ENCODE measurements at places on chromosomes 12 and 14. TPM values are rescaled to one million over a fixed set of nuclear protein-coding genes. Genes with fewer than 3 reads are reported as not detected.
A peak's percentile ranks its signal among the peaks of the same experiment; 100 is the strongest.

Gene DACT1
- 8.8 TPM for polyA plus RNA-seq

Gene SBNO1
- polyA plus RNA-seq: 16.1 TPM

- no peaks in the 10 kb centered on the region for H3K4me1 ChIP-seq
- H3K27ac ChIP-seq: no peak overlapping the region
- H3K4me3 ChIP-seq: no peak overlapping the region
These were observed 249.2 kb downstream of the ETNK1 start for GRCh38 chr12:22874151-22874550.

Gene PZP
- not detected for polyA plus RNA-seq

DNA sequence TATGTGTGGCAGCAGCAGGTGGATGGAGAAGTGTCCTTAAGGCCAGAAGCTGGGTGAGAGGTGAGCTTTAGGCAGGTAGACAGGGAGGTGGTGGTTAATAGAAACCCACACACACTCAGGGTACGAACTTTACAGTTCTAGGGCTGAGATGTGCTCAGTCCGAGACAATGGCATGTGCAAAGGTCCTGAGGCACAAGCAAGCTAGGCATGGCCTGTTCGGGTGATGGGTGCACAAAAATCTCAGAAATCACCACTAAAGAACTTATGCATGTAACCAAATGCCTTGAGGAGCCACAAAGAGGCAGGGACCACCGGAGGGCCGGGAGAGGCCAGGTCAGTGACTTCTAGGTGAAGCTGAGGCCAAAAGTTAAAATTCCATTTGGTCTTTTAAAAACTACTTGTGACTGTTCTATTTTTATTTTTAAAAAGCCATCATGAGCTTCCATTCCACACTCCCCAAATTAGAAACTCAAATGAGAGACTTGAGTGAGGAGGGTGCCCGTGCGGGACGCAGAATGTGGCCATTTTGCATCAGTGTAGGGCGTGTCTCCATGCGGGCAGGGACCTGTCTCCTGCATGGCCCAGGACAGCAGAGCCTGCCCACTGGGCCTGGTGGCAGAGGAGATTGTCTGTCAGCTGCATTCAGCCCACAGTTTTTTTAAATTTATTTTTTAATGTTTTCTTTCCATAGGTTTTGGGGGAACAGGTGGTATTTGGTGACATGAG is 4.0 kb downstream of the RFLNA start:
- no peak overlapping the region for H3K27ac ChIP-seq
- DNase-seq: no peak
- H3K4me3 ChIP-seq: no peak overlapping the region
- H3K4me1 ChIP-seq: no peaks in the 10 kb centered on the region

GRCh38 chr14:91613459-91614112 is 103.5 kb upstream of the PPP4R3A start:
- H3K4me3 ChIP-seq: no peak overlapping the region
- H3K4me1 ChIP-seq: no peaks in the 10 kb centered on the region
- H3K27me3 ChIP-seq: no peaks in the 10 kb centered on the region

Gene SLC22A17
- polyA plus RNA-seq: 3.9 TPM

Gene INSM2
- not detected for polyA plus RNA-seq

DNA sequence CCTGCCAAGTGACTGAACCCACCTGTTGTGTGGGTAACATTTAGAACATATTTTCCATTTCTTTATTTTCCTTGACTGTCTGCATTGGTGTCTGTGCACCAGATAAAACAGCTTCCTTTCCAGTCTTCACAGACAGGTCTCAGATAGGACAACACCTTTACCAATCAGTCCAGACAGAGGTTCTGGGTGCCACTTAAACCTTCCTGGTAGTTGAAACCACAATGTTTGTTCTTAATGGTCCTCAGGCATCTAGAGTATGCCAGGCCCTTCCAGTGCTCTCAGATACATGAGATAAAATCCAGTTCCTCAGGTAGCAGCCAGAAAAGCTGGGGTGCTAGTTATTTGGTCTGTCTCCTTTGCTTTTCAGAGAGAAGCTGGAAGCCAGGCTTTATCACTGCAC is 7.0 kb upstream of the CLEC2D start:
- no peaks in the 10 kb centered on the region for H3K4me1 ChIP-seq
- H3K36me3 ChIP-seq: peaks cover 3% of the 10 kb centered on the region
- H3K27me3 ChIP-seq: no peaks in the 10 kb centered on the region
- no peak overlapping the region for H3K4me3 ChIP-seq

Gene ANGEL1
- polyA plus RNA-seq: 8.4 TPM

DNA sequence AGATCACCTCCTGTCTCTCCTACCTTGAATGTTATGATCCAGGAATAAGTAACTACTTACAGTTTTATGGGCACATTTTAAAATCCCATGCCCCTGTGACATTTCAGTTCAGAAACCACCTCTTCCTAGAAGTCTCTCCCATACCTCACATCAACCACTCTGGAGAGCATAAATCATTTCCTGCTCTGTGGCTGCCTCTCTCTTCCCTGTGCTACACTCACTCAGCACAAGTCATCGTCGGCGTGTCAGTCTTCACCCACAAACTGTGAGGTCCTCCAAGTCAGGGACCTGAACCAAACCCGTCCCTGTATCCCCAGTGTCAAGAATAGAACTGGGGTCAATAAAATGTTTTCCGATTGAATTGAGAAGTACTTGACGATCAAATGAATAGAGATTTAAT is 863.3 kb downstream of the BCL11B start:
- H3K36me3 ChIP-seq: no peaks in the 10 kb centered on the region
- no peaks in the 10 kb centered on the region for H3K4me1 ChIP-seq
- no peak overlapping the region for H3K4me3 ChIP-seq
- no peaks in the 10 kb centered on the region for H3K27me3 ChIP-seq
- DNase-seq: no peak
- no peak overlapping the region for H3K27ac ChIP-seq

- peaks cover 15% of the 10 kb centered on the region for H3K4me1 ChIP-seq
- H3K4me3 ChIP-seq: no peak overlapping the region
- peaks cover 29% of the 10 kb centered on the region for H3K36me3 ChIP-seq
- no peaks in the 10 kb centered on the region for H3K27me3 ChIP-seq
- peak; percentile 38 for DNase-seq
These were observed 4.0 kb downstream of the CHD4 start for GRCh38 chr12:6603095-6603567.

GRCh38 chr14:46344327-46344937 is 307.1 kb downstream of the RPL10L start:
- H3K27me3 ChIP-seq: no peaks in the 10 kb centered on the region
- peak; percentile 10 for DNase-seq
- H3K27ac ChIP-seq: no peak overlapping the region

- H3K4me3 ChIP-seq: no peak overlapping the region
- no peak for DNase-seq
- H3K36me3 ChIP-seq: no peaks in the 10 kb centered on the region
- H3K4me1 ChIP-seq: no peaks in the 10 kb centered on the region
These were observed 1364.0 kb upstream of the SEL1L start for GRCh38 chr14:82897469-82898308.

GRCh38 chr12:3455312-3455711 is 35.7 kb upstream of the PRMT8 start:
- no peaks in the 10 kb centered on the region for H3K27me3 ChIP-seq
- H3K36me3 ChIP-seq: no peaks in the 10 kb centered on the region
- no peaks in the 10 kb centered on the region for H3K4me1 ChIP-seq
- H3K4me3 ChIP-seq: no peak overlapping the region
- no peak overlapping the region for H3K27ac ChIP-seq
- no peak for DNase-seq

Gene IQSEC3
- polyA plus RNA-seq: 0.14 TPM

GRCh38 chr12:101804409-101804808 is 26.4 kb downstream of the GNPTAB start:
- H3K4me3 ChIP-seq: no peak overlapping the region
- H3K36me3 ChIP-seq: no peaks in the 10 kb centered on the region
- no peaks in the 10 kb centered on the region for H3K27me3 ChIP-seq
- DNase-seq: no peak
- H3K27ac ChIP-seq: no peak overlapping the region

GRCh38 chr12:109566424-109566823 is 6.9 kb downstream of the MMAB start:
- no peak overlapping the region for H3K27ac ChIP-seq
- H3K27me3 ChIP-seq: no peaks in the 10 kb centered on the region
- no peak for DNase-seq
- H3K36me3 ChIP-seq: peaks cover 6% of the 10 kb centered on the region
- no peak overlapping the region for H3K4me3 ChIP-seq
- no peaks in the 10 kb centered on the region for H3K4me1 ChIP-seq

DNA sequence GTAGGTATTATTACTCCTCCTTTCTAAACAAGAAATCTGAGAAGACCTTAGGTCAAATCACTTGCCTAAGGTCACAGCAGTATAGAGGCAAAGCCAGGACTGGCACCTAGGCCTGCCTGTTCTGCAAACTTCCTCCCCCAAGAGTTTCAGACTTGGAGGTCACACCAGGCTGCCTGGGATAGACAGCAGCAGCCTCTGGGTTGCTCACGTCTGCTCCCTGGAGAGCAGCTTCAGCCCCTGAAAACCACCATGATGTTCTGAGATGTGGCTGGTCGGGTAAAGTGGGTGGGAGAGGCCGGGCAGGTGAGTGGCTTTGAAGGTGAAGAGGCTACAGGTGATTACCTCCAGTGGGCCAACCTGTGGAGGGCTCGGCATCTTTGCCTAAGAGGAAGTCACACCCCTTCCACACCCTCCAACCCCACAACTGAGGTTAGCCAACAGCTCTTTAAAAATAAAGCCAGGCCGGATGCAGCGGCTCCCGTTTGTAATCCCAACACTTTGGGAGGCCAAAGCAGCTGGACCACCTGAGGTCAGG is 37.0 kb upstream of the PNMA1 start:
- H3K4me1 ChIP-seq: peaks cover 52% of the 10 kb centered on the region
- no peak overlapping the region for H3K4me3 ChIP-seq
- H3K36me3 ChIP-seq: peaks cover 2% of the 10 kb centered on the region

GRCh38 chr14:102593061-102593824 is 794 bp downstream of the RCOR1 start:
- no peaks in the 10 kb centered on the region for H3K27me3 ChIP-seq
- no peaks in the 10 kb centered on the region for H3K36me3 ChIP-seq
- peaks cover 6% of the 10 kb centered on the region for H3K4me1 ChIP-seq

- DNase-seq: no peak
- H3K4me3 ChIP-seq: peak overlapping the region; percentile 95
- H3K36me3 ChIP-seq: peaks cover 3% of the 10 kb centered on the region
These were observed 968 bp upstream of the ARID4A start for GRCh38 chr14:58297412-58297761.

Gene SYNDIG1L
- not detected for polyA plus RNA-seq

GRCh38 chr12:90280564-90281058 is 572.0 kb upstream of the ATP2B1 start:
- no peak overlapping the region for H3K27ac ChIP-seq
- H3K27me3 ChIP-seq: no peaks in the 10 kb centered on the region
- H3K36me3 ChIP-seq: no peaks in the 10 kb centered on the region
- no peaks in the 10 kb centered on the region for H3K4me1 ChIP-seq

DNA sequence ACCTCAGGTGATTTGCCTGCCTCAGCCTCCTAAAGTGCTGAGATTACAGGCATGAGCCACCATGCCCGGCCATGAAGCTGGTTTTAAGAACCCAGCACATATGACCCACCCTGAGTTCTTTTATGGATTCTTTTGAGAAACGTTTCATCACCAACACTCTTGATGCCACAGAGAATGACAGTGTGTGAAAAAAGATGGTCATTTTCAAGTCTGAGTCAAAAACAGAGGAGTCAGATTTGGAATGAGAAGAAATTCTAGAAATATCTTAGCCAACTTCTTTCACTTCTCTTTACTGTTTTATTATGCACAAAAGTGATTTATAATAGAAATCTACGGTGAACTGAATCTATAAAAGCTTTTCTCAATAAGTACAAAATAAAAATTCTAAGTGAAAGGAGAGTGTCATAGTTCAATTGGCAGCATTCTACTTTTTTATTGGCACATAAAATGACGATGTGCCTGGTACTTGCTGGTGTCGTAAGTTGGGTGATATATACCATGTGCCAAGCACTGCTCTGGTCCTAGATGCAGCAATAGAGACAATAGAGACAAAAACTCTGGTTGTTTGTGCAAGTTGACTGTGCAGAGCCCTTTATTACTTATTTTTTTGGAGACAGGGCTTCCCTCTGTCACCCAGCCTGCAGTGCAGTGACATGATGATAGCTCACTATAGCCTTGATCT is 33.9 kb downstream of the CCDC177 start:
- H3K27ac ChIP-seq: no peak overlapping the region
- DNase-seq: no peak
- H3K36me3 ChIP-seq: no peaks in the 10 kb centered on the region
- H3K4me1 ChIP-seq: peaks cover 2% of the 10 kb centered on the region
- peaks cover 8% of the 10 kb centered on the region for H3K27me3 ChIP-seq
- H3K4me3 ChIP-seq: no peak overlapping the region

Gene RFX4
- polyA plus RNA-seq: not detected

DNA sequence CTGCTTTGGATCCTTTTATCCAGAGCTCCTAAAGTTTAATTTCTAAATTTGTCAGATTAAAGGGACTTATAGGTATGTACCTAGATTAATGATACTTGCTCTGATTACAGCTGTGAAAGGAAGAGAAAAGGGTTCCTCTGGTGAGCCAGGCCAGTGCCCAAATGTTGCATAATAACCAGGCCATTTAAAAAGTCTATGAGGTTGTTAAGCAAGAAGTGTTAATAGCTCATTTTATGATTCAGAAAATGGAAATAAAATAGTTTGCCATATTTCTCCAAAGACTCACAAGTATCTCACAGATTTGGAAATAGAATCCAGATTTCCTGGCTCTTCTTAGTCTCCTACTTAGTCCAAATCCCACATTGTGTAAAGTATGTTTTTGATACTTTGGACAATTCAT is 67.6 kb downstream of the SLC38A6 start:
- DNase-seq: no peak
- H3K36me3 ChIP-seq: no peaks in the 10 kb centered on the region
- H3K4me3 ChIP-seq: no peak overlapping the region
- no peaks in the 10 kb centered on the region for H3K4me1 ChIP-seq
- no peak overlapping the region for H3K27ac ChIP-seq

Gene SIX1
- 6.9 TPM for polyA plus RNA-seq

Gene EFS
- polyA plus RNA-seq: 2.0 TPM

- H3K4me3 ChIP-seq: no peak overlapping the region
- peaks cover 3% of the 10 kb centered on the region for H3K36me3 ChIP-seq
- no peak for DNase-seq
- no peaks in the 10 kb centered on the region for H3K27me3 ChIP-seq
These were observed 30.4 kb downstream of the POLR3B start for GRCh38 chr12:106387848-106388377.

Gene TPH2
- polyA plus RNA-seq: not detected

DNA sequence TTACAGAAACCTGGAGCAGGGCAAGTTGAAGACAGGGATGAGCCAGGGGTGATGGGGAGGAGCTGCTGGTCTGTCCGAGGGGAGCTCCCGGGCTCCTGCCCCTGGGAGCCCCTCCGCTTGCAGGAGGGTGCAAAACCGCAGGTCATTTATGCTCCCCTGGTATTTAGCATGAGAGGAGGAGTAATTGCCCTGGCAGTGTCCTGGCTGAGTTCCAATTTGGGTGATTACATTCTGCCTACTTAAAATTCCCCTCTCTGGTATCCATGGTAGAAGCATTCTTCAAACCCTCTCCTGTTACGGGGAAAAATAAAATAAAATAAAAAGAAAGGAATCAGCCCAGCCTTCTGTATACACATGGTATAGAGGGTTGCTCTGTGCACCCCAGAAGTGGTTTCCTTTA is 61.7 kb upstream of the VRK1 start:
- H3K27me3 ChIP-seq: peaks cover 8% of the 10 kb centered on the region
- no peak for DNase-seq
- no peaks in the 10 kb centered on the region for H3K36me3 ChIP-seq
- H3K4me3 ChIP-seq: no peak overlapping the region
- H3K27ac ChIP-seq: no peak overlapping the region

Gene CAMKK2
- 26.4 TPM for polyA plus RNA-seq
